Spinal cord (tissue), 10 donors: ENCODE measurements at places on chromosomes 2 and 18. TPM values are rescaled to one million over a fixed set of nuclear protein-coding genes. Genes with fewer than 3 reads are reported as not detected.

GRCh38 chr2:130369311-130369964 is 13.6 kb downstream of the PTPN18 start:
- DNase-seq = no peak

- DNase-seq = no peak
Observed at GRCh38 chr2:132690664-132691303, 20.8 kb upstream of the LYPD1 start.

DNA sequence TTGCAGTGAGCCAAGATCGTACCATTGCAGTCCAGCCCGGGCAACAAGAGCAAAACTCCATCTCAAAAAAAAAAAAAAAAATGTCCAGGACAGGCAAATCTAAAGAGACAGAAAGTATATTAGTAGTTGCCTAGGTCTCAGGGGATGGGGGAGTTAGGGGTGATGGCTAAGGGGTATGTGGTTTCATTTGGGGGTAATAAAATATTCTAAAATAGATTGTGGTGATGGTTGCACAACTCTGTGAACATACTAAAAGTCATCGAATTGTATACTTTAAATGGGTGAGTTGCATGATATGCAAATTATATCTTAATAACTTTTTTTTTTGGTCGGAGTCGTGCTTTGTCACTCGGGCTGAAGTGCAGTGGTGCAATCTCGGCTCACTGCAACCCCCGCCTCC is 34.2 kb upstream of the ACTR2 start:
- no peak for DNase-seq

GRCh38 chr2:207182911-207183310 is 17.2 kb upstream of the KLF7 start:
- DNase-seq = no peak

DNA sequence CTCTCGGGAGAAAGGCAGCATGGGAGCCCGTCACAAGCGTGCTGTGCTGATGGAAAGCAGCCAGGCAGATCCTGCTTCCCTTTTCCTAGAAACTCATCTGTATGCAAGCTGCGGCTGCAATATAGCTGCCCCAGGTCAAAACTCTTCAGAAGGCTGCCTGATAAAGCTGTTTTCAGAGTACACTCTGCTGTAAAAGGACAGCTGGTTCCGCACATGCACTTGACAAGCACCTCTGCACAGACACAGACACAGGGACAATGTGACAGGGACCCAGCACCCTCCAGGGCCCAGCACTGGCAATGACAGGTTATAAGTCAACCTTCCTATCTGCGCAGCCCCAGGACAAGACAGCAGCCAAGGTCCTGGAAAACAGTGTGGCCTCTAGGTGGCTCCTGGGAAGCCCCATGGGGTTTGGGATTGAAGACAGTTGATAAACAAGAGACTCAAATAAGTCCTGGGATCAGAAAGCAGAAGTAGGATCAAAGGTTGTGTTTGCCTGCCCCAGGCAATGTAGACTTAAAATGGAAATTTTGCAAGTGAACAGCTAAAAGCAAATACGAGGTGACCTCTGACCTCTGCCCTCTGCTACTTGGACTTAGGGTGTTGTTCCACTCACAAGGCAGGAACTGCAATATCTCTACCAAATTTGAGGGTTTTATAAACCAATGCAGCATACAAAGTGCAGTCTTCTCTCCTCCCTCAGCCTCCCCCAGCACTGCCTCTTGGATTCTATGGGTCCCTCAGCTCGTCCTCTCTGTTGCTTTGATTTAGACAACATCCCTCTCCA is 16.9 kb downstream of the SLC66A2 start:
- DNase-seq = no peak

DNA sequence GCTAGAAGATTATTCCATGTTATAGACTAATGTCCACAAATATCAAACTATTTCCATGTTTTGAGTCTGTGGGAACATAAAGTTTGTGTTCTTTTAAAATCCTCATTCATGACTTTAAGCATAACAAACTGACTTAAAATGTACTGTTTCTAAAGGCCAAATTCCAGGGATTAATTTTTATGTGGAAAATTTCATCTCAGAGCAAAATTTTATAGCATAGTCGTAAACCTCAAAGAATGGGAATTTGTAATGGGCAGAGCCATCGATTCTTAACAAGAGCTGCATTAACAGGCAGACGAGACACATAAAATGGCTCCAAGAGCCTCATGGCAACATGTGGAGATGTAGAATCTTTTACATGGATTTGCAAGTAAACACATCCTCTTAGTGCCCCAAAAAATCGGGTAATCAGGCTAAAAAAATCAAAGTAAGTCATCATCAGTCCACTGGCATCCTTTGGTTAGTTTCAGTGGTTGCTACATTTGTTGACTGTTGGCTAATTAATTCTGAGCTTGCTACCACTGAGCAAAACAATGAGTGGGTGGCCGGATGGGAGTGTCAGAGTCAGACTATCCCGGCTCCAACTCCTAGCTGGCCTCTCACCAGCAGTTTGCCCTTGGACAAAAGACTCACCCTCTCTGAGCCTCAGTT is 119.6 kb downstream of the FAM210A start:
- no peak for DNase-seq

DNA sequence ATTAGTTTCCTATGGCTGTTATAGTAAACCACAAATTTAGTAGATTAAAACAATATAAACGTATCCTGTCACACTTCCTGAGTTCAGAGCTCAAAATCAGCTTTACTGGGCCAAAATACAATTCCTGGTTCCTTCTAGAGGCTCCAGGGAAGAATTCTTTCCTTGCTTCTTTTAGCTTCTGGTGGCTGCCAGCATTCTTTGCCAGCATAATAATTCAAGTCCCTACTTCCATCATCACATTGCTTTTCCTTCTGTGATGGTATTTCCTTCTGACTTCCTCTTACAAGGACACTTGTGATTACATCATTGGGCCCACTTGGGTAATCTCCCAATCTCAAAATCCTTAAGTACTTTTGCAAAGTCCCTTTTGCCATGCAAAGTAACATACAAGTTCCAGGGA is 40.6 kb downstream of the MOB4 start:
- DNase-seq = no peak

DNA sequence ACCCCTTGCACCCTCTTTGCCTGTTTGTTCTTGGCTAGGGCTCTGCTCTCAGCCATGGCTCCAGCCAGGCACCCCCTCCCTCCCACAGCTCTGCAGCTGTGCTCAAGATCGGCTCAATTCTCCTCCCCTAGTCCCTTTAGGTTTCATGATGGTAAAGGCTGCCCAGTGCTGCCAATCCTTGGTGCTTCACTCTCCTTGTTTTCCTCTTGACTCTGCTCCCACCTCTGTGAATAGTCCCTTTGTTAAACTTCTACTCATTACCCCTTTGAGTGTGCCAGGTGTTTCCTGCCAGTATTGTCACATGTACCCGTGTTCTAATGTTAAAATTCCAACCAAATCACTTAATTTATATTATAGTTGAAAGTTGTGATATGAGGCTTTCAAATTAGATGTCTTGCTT is 101.0 kb upstream of the CERS6 start:
- DNase-seq = no peak

DNA sequence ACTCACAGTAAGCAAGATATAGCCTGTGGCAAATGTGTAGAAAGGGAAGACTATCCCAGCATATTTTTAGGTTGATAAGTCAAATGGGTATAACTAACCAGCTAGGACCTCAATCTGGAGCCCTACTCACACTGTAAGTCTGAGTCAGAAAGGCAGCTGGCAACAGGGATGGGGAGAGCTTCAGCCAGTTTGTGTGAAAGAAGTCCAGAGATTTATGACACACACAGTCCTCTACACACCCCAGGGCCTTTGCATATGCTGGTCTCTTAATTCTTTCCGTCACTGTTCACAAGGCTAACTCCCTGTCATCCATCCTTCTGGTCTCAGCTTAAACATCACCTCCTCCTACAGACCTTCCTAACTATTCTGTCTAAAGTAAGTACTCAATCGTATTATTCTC is 5.9 kb upstream of the TCF4 start:
- no peak for DNase-seq

DNA sequence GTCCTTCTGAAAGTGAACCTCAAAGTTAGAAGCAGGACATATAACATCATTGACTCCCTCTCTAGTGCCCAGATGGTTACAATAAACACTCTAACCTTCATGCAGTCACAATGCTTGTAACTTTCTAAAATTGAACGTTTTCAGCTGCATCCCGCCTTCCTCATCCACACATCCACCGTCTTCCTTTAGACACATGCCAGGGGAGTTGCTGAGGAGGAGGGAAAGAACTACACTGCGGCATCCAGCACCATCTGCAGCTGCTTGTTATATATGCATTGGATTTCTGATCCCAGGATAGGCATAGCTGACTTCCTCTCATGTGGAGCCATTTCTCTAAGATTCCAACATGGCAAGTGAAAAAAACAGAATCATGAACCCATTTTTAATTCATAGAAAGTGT is 96.8 kb downstream of the FBXO15 start:
- DNase-seq = no peak

GRCh38 chr2:130776550-130776949 is 21.2 kb downstream of the AMER3 start:
- peak; percentile 25 for DNase-seq

- no peak for DNase-seq
Observed at GRCh38 chr2:98469862-98470544, 25.3 kb downstream of the INPP4A start.

DNA sequence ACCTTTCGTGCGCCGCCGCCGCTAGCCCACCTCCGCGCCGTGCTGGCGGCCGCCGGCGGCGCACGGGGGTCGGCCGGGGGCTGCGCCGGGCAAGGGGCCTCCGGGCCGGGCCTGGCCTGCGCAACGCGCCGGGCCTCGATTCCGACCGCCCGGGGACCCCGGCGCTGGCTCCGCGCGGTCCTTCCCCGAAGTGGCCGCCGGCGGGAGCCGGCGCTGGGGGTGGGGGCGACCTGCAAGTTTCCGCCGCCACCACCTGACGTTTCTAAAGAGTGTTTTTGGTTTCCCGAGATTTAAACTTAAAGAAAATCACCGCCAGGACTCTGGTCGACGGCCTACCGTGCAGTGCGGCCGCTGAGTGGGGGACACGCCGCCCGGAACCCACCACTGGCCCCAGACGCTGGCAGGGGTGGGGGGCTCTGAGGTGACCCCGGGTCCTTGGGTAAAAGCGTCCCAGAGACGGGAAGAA is 3.8 kb upstream of the GATA6 start:
- no peak for DNase-seq

GRCh38 chr2:168138374-168138773 is 109.0 kb downstream of the STK39 start:
- no peak for DNase-seq

GRCh38 chr2:154264024-154264423 is 392.3 kb downstream of the GALNT13 start:
- no peak for DNase-seq

GRCh38 chr18:8893221-8893620 is 187.9 kb downstream of the MTCL1 start:
- no peak for DNase-seq

DNA sequence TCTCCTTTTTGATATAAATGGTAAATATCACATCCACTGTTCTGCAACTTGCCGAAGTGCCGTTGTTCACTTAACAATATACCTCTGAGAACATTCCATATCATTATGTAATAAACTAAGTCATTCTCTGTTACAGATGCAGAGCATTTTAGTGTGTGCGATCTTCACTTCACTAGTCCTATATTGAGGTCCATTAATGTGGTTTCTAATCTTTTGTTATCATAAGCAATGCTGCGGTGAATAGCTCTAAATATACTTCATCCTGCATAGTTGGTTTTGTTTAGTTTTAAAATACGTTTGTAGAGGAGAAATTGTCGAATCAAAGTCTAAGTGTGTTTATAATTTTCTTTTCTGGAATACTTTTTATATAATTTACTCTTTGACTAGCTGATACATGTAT is 280.3 kb upstream of the TRIB2 start:
- no peak for DNase-seq

- DNase-seq = peak; percentile 78
Observed at GRCh38 chr2:172931918-172932520, 143.6 kb upstream of the MAP3K20 start.

DNA sequence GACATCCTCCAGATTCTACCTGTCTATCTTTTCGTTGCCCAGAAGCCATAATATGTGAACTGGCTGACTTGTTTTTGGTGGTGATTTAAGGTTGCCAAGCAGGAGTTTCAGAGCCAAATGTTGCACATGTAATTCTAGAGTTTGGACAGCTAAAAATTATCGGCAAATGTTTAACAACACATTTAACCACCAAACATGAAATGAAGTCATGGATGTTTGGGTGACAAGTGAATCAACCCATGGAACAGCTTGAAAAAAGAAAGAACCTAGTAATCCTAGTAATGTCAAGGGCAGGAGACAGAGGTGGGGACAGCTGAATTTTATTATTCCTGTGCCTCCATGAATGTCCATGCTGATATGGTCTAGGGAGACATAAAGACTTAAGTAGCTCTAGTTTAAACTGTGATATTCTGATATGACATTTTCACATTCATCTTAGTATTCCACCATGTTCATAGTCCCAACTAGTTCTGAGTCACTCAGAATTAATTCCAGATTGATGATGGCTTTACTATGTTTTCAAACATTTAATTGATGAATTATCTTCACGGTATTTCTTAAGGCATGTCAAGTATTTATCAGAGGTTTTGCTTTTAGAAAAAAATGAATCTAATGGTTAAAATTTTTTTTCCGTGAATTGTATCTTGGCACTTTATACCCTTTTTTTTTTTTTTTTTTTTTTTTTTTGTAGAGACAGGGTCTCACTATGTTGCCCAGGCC is 101.7 kb downstream of the SOCS6 start:
- DNase-seq = no peak

- no peak for DNase-seq
Observed at GRCh38 chr2:143482771-143483170, 353.6 kb downstream of the ARHGAP15 start.

GRCh38 chr2:98935777-98936352 is at the start of gene CRACDL:
TSS of gene CRACDL (minus strand) at chr2:98936225. CDS start at chr2:98846800, 89,425 bp downstream.
- no peak for DNase-seq

DNA sequence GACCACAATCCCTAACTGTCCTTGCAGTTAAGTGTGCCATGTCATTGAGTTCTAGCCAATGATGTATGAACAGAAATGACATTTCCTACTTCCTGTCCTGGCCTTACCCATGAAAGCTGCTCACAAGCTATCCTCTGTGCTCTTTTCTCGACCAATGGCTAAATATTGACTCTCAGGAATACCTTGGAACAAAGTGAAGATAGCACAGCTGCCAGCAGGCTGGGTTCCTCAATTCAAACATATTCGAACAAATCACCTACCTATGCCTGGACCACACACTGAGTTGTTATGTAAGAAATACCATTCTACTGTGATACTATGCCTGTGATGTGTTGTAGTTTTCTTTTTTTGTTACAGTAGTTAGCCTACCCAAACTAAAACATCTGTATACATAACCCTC is 65.1 kb downstream of the GAREM1 start:
- DNase-seq = no peak

- peak; percentile 58 for DNase-seq
Observed at GRCh38 chr2:10977621-10978020, 65.9 kb downstream of the KCNF1 start.

The UGT1A10 gene
- not detected for polyA plus RNA-seq

The SLC23A3 gene
- 0.17 TPM for polyA plus RNA-seq

The NT5DC4 gene
- polyA plus RNA-seq = not detected

The CLIP4 gene
- polyA plus RNA-seq = 14.4 TPM

The CD302 gene
- polyA plus RNA-seq = 9.4 TPM

The KCNS3 gene
- 28.5 TPM for polyA plus RNA-seq

The TDRD15 gene
- 0.48 TPM for polyA plus RNA-seq

The CEP68 gene
- polyA plus RNA-seq = 35.3 TPM

The TLX2 gene
- polyA plus RNA-seq = 0.11 TPM

The RNF103 gene
- 37.7 TPM for polyA plus RNA-seq

The LYG2 gene
- 0.98 TPM for polyA plus RNA-seq

The UGT1A7 gene
- not detected for polyA plus RNA-seq

The IAH1 gene
- polyA plus RNA-seq = 63.9 TPM

The WNT6 gene
- 1.7 TPM for polyA plus RNA-seq

The MEP1B gene
- polyA plus RNA-seq = 0.38 TPM

The DSG2 gene
- 1.3 TPM for polyA plus RNA-seq

The AGXT gene
- not detected for polyA plus RNA-seq
